MCF 10A (cell line): ENCODE measurements at places on chromosomes 3 and 15. TPM values are rescaled to one million over a fixed set of nuclear protein-coding genes. Genes with fewer than 3 reads are reported as not detected.

DNA sequence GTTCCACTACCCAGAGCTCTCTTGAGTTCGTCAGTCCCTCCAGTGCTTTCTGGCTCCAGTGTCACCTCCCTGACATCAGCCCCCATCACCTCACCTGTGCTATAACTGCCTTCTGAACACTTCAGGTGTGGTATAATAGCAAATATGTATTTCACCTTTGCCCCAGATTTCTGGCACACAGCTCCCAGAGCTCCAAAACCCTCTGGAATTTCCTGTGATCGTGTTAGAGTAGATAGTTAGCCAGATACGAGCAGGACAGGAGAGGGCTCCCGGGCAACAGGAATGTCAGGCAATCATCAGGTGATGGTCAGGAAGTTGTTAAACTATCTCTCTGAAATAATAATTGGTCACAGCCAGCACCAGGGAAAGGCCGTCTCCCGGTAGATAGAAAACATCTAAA is 22.6 kb upstream of the LIMD1 start:
- no peaks in the 10 kb centered on the region for H3K36me3 ChIP-seq
- H3K27ac ChIP-seq, result no peak overlapping the region
- peaks cover 23% of the 10 kb centered on the region for H3K4me1 ChIP-seq

The SAMMSON gene
- total RNA-seq, result not detected in 2 replicates

DNA sequence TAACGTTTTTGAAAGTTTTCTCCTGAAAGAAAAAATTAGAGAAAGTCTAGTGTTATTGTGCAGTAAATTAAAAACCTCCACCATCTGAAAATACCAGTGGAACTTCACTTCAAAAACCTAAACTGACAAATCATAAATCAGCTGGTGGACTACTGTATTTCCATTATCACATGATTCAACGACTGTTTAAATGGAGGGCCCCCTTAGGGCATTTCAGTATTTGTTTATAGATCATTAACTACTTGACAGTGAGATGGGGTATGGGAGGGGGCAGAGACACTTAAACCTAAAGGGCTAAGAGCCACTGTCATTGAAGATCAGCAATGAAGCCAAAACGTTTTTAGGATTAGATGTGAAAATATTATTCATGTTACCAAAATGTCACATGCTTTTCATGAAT is 8.8 kb upstream of the C15orf61 start:
- DNase-seq, result no peak
- H3K4me1 ChIP-seq, result peaks cover 5% of the 10 kb centered on the region
- H3K36me3 ChIP-seq, result peaks cover 38% of the 10 kb centered on the region
- no peak overlapping the region for H3K27ac ChIP-seq
- no peak overlapping the region for H3K4me3 ChIP-seq

The SLC9C1 gene
- not detected in 2 replicates for total RNA-seq

GRCh38 chr3:39166134-39166710 is 12.8 kb upstream of the CSRNP1 start:
- no peaks in the 10 kb centered on the region for H3K36me3 ChIP-seq
- H3K27ac ChIP-seq, result no peak overlapping the region
- DNase-seq, result peak; percentile 90
- H3K27me3 ChIP-seq, result no peaks in the 10 kb centered on the region

The ISG20 gene
- total RNA-seq, result 9.7 and 20.0 TPM in 2 replicates

The CAV3 gene
- total RNA-seq, result not detected in 2 replicates

- H3K36me3 ChIP-seq, result no peaks in the 10 kb centered on the region
- no peak for DNase-seq
- H3K4me3 ChIP-seq, result no peak overlapping the region
- peaks cover 5% of the 10 kb centered on the region for H3K4me1 ChIP-seq
- H3K27me3 ChIP-seq, result no peaks in the 10 kb centered on the region
Measured at GRCh38 chr3:99833617-99834205, 16.0 kb downstream of the CMSS1 start.

- H3K36me3 ChIP-seq, result no peaks in the 10 kb centered on the region
- no peak for DNase-seq
- no peaks in the 10 kb centered on the region for H3K27me3 ChIP-seq
- no peak overlapping the region for H3K4me3 ChIP-seq
Measured at GRCh38 chr3:115787818-115788217, 164.5 kb downstream of the GAP43 start.

The SYNPR gene
- total RNA-seq, result not detected in 2 replicates

- no peak overlapping the region for H3K27ac ChIP-seq
- H3K4me3 ChIP-seq, result no peak overlapping the region
- peaks cover 18% of the 10 kb centered on the region for H3K4me1 ChIP-seq
- H3K36me3 ChIP-seq, result no peaks in the 10 kb centered on the region
Measured at GRCh38 chr3:112687616-112688015, 46.7 kb upstream of the CCDC80 start.

GRCh38 chr3:23762214-23762613 is 43.5 kb upstream of the UBE2E1 start:
- peaks cover 7% of the 10 kb centered on the region for H3K36me3 ChIP-seq
- no peaks in the 10 kb centered on the region for H3K27me3 ChIP-seq
- H3K4me3 ChIP-seq, result no peak overlapping the region
- no peak overlapping the region for H3K27ac ChIP-seq

The RBP2 gene
- not detected in 2 replicates for total RNA-seq

DNA sequence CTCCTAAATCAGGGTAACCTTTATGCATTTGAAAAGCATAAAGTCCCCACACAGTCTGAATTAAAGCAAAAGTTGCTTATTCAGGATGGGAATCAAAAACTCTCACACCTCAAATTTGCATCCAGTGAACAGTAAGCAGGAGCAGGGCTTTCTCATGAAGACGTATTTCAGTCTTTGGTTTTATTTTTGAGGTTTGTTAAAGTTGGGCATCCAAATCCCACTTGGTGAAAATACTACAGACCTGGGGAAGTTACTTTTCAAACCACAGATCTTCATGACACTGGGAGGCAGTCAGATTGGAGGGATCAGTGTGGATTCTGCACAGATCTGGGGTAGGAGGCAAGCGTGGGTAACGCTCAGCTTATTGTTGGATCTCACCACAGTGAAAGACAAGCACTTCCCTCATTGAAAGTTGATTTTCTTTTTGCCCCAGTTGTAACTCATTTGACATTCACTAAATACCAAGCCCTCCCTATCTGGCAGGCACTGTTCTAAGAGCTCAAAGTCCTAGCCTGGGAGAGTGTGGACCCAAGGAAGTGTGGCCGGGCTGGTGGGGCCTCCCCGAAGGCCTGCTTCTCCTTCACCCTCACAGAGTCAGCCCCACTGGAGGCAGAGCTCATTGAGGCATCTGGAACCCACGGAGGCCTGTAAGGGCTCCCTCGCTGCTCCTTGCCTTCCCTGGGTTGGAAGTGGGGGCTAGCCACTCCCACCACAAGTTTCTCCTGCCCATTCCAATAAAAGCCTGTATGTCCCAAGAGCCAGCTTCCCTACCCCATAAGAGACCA is 783 bp upstream of the ISG20 start:
- H3K36me3 ChIP-seq, result peaks cover 26% of the 10 kb centered on the region
- H3K4me1 ChIP-seq, result peaks cover 40% of the 10 kb centered on the region
- H3K27ac ChIP-seq, result peak overlapping the region; percentile 96
- H3K27me3 ChIP-seq, result no peaks in the 10 kb centered on the region
- DNase-seq, result no peak
- H3K4me3 ChIP-seq, result peak overlapping the region; percentile 81

DNA sequence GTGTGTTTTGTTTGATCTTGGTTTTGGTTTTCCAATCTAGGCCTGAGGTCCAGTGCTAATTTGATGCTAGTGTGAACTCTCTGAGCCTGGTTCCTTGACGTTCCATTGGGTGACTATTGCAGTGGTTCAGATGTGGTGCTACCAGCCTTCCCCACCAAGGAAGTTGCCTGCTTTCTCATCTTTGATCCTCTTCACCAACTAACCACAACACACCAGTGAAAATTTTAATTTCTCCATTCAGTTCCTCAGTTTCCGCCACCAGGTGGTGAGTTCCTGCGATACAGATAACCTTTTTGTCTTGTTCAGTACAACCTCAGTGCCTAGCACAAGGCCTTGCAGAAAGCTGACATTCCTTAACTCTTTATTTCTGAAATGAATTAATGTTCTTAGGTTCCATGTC is 337.4 kb upstream of the TPRG1 start:
- H3K4me3 ChIP-seq, result no peak overlapping the region
- peaks cover 21% of the 10 kb centered on the region for H3K4me1 ChIP-seq
- peak overlapping the region; percentile 57 for H3K27ac ChIP-seq
- H3K36me3 ChIP-seq, result no peaks in the 10 kb centered on the region
